Spinal cord (tissue), 10 donors: ENCODE measurements at places on chromosomes 5 and 9. TPM values are rescaled to one million over a fixed set of nuclear protein-coding genes. Genes with fewer than 3 reads are reported as not detected.

The SH3GL2 gene
- polyA plus RNA-seq: 61.7 TPM

The STC2 gene
- polyA plus RNA-seq: 2.2 TPM

The ACSL6 gene
- polyA plus RNA-seq: 77.7 TPM

The TLX3 gene
- polyA plus RNA-seq: 12.0 TPM

The PCDHB7 gene
- polyA plus RNA-seq: 5.2 TPM

The FBP2 gene
- 0.14 TPM for polyA plus RNA-seq

The SLCO4C1 gene
- 0.38 TPM for polyA plus RNA-seq

- DNase-seq: no peak
- H3K36me3 ChIP-seq: peaks cover 4% of the 10 kb centered on the region
- H3K4me3 ChIP-seq: no peak overlapping the region
- no peaks in the 10 kb centered on the region for H3K27me3 ChIP-seq
- H3K27ac ChIP-seq: no peak overlapping the region
Measured at GRCh38 chr5:122941737-122942136, 94.8 kb downstream of the PPIC start.

DNA sequence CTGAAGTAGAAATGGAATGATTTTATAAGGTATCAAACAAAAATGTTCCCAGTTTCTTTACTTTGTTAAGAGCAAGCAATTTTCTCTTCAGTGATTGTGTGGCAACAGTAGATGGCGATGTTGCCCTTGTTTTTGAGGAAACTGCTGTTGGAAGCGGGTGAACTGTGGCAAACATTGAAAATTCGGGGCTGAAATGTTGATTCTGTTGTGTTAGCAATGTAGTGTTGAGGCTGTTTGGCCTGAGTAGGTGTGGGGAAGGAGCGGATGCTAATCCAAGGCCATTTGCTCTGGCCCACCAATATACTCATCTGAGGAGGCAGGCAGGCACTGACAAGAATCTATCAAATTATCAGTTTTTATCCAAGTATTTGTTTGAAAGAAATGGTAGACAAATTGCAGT, 129.8 kb downstream of the SLC12A2 start:
- H3K4me3 ChIP-seq: no peak overlapping the region
- peak; percentile 63 for DNase-seq
- H3K4me1 ChIP-seq: peaks cover 13% of the 10 kb centered on the region
- no peak overlapping the region for H3K27ac ChIP-seq

DNA sequence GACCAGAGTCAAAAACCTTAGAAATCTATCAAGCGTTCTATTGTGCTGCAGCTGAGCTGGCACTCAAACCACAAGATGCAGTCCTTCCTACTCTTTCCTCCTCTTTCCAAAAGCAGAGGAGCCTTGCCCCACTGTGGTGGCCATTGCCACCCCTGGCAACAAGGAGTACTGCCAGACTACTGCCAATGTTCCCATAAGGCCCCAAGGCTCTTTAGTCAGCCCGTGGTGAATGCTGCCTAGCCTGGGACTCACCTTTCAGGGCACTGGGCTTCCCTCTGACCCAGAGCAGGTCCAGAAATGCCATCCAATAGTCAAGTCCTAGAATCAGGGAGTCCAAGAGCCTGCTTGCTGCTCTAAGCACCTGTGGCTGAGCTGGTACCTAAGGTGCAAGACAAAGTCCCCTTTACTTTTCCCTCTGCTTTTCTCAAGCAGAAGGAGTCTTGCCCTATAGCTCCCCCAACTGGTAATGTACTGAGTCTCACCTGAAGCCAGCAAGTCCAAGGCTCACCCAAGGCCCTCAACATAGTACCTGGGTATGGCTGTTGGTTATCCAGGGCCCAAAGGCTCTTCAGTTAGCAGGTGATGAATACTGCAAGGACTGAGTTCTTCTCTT, 219.4 kb downstream of the ATPSCKMT start:
- no peaks in the 10 kb centered on the region for H3K36me3 ChIP-seq
- H3K4me3 ChIP-seq: no peak overlapping the region
- H3K27me3 ChIP-seq: no peaks in the 10 kb centered on the region
- H3K27ac ChIP-seq: no peak overlapping the region
- H3K4me1 ChIP-seq: no peaks in the 10 kb centered on the region

GRCh38 chr9:100111235-100111634, 12.2 kb downstream of the INVS start:
- H3K36me3 ChIP-seq: no peaks in the 10 kb centered on the region
- no peaks in the 10 kb centered on the region for H3K27me3 ChIP-seq
- no peak overlapping the region for H3K27ac ChIP-seq

GRCh38 chr5:93161661-93162654, 419.1 kb downstream of the NR2F1-AS1 start:
- peaks cover 3% of the 10 kb centered on the region for H3K4me1 ChIP-seq
- no peaks in the 10 kb centered on the region for H3K27me3 ChIP-seq
- H3K36me3 ChIP-seq: no peaks in the 10 kb centered on the region
- DNase-seq: no peak
- H3K4me3 ChIP-seq: no peak overlapping the region
- H3K27ac ChIP-seq: peak overlapping the region; percentile 78

DNA sequence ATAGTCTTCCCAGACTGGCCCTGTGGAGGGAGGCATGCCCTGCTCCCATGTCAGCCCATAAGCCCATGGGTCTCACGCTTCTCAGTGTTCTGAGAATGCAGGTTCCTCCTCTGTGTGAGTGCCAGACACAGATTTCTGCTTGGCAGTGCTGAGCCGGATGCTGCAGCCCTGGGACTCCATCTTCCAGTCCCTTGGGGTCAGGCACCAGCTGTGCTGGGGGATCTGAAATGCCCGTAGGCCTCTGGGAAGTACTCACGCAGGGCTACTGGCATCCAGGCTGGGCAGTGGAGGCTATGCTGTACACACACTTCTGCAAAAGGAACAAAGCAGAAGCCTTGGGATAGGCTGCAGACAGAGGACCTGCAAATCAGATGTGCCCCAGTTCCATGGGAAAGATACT, 1944.6 kb downstream of the EFNA5 start:
- no peaks in the 10 kb centered on the region for H3K4me1 ChIP-seq
- no peak for DNase-seq
- H3K36me3 ChIP-seq: no peaks in the 10 kb centered on the region
- no peak overlapping the region for H3K4me3 ChIP-seq
- no peaks in the 10 kb centered on the region for H3K27me3 ChIP-seq

DNA sequence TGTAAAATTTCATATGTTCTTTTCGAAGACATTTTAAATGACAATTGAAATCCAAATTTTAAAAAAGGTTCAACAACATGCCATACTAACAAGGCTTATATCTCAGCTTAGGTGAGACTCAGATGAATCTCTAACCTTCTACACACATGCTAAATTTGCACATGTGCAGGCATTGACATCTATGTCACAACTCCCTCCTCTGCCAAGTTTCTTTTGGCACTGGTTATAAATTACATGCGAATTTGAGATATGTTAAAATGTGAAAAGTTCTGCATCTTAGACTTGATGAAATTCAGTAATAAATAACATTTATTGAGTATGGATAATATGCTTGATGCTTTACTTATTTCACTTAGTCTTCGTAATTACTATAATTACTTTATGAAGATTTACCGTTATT, 234.3 kb downstream of the TLE4 start:
- no peaks in the 10 kb centered on the region for H3K36me3 ChIP-seq
- no peak overlapping the region for H3K27ac ChIP-seq
- H3K4me1 ChIP-seq: no peaks in the 10 kb centered on the region
- H3K4me3 ChIP-seq: no peak overlapping the region

GRCh38 chr5:9497347-9497746, 48.5 kb downstream of the SEMA5A start:
- H3K4me1 ChIP-seq: no peaks in the 10 kb centered on the region
- no peak overlapping the region for H3K4me3 ChIP-seq
- H3K36me3 ChIP-seq: no peaks in the 10 kb centered on the region
- H3K27ac ChIP-seq: no peak overlapping the region
- no peaks in the 10 kb centered on the region for H3K27me3 ChIP-seq

DNA sequence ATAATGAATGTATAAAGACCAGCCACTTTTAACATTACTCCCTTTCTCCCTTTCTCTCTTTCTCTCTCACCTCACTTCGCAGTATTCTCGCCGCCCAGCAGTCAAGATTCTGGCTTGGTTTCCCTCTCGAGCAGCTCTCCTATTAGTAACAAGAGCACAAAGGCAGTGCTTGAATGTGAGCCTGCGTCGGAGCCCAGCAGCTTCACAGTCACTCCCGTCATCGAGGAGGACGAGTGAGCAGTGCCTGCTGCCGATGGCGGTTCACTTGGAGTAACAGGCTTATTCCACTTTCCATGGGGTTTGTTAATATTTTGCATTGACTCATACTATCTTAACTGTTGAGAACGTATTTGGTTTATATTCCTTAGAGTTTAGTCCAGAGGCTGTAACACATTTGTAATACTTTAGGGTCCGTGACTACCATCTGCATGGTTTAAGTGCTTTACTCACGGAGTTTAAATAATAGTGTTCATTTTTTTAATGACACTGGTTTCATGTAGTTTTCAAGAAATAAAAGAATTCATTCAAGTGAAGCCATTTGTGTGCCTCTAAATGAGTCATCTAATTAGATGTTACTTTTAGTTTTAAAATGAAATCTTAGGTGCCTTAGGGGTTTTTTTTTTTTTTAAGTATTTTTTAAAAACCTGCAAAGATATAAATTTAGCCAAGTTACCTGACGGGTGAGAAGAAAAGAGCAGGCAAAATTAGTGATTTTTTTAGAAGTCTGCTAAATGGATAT, 8.4 kb upstream of the DMRT3 start:
- no peak overlapping the region for H3K27ac ChIP-seq
- no peaks in the 10 kb centered on the region for H3K36me3 ChIP-seq
- DNase-seq: no peak
- H3K4me3 ChIP-seq: no peak overlapping the region
- peaks cover 37% of the 10 kb centered on the region for H3K4me1 ChIP-seq

- no peaks in the 10 kb centered on the region for H3K4me1 ChIP-seq
- H3K36me3 ChIP-seq: peaks cover 5% of the 10 kb centered on the region
- H3K4me3 ChIP-seq: no peak overlapping the region
- DNase-seq: no peak
Measured at GRCh38 chr5:178902849-178903248, 7.1 kb downstream of the ZFP2 start.

- no peaks in the 10 kb centered on the region for H3K4me1 ChIP-seq
- H3K27me3 ChIP-seq: no peaks in the 10 kb centered on the region
- H3K36me3 ChIP-seq: no peaks in the 10 kb centered on the region
- H3K4me3 ChIP-seq: no peak overlapping the region
Measured at GRCh38 chr5:82991678-82992323, 85.4 kb downstream of the TMEM167A start.
